ENCODE measurements at places on chromosomes 5 and 9.

GRCh38 chr9:127942216-127943010 lies 4.8 kb upstream of the DPM2 start:
- no peak for DNase-seq

- DNase-seq = no peak
Observed at GRCh38 chr5:153974131-153974812, 64.4 kb downstream of the FAM114A2 start.

GRCh38 chr9:121156263-121156731 lies 45.4 kb downstream of the RAB14 start:
- no peak for DNase-seq

GRCh38 chr9:76904661-76905457 lies 1.1 kb downstream of the PRUNE2 start:
- DNase-seq = peak; percentile 72

- no peak for DNase-seq
Observed at GRCh38 chr9:136544964-136545691, 720 bp downstream of the NOTCH1 start.

GRCh38 chr5:133222521-133222920 lies 170.7 kb downstream of the HSPA4 start:
- no peak for DNase-seq
